Activated T-cell treated with anti-CD3 and anti-CD28 coated beads, Interleukin-2, amount 50 U/mL, for 72 hours (primary cell): ENCODE measurements at places on chromosomes 12 and 14. TPM values are rescaled to one million over a fixed set of nuclear protein-coding genes. Genes with fewer than 3 reads are reported as not detected.

- peaks cover 52% of the 10 kb centered on the region for H3K27me3 ChIP-seq
- no peak overlapping the region for H3K4me3 ChIP-seq
- DNase-seq: no peak
Measured at GRCh38 chr12:49332891-49333371, 4.1 kb downstream of the C1QL4 start.

DNA sequence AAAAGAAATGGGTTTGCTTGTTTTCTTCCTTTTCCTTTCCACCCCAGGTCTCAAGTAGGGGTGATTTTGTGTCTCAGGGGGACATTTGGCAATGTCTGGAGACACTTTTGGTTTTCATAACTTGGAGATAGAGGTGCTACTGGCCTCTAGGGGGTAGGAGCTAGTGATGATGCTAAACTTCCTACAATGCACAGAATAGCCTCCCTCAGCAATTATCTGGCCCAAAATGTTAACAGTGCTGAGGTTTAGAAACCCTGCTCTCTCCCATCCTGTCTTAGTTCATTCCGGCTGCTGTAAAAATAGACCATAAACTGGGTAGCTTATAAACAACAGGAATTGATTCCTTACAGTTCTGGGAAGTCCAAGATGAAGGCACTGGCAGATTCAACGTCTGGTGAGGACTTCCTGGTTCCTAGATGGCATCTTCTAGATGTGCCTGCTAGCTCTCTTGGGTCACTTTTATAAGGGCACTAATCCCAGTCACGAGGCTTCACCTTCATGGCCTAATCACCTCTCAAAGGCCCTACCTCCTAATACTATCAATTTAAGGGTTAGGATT lies 7.4 kb upstream of the GAS2L3 start:
- H3K27me3 ChIP-seq: peaks cover 42% of the 10 kb centered on the region
- DNase-seq: no peak
- H3K4me1 ChIP-seq: peaks cover 15% of the 10 kb centered on the region
- no peak overlapping the region for H3K4me3 ChIP-seq

GRCh38 chr14:54200726-54201125 lies 196.1 kb upstream of the CDKN3 start:
- H3K36me3 ChIP-seq: peaks cover 4% of the 10 kb centered on the region
- no peak for DNase-seq
- H3K4me1 ChIP-seq: no peaks in the 10 kb centered on the region
- no peak overlapping the region for H3K4me3 ChIP-seq
- H3K27ac ChIP-seq: no peak overlapping the region
- H3K27me3 ChIP-seq: no peaks in the 10 kb centered on the region

GRCh38 chr12:70639535-70639934 lies 2.3 kb upstream of the PTPRB start:
- DNase-seq: no peak
- peaks cover 15% of the 10 kb centered on the region for H3K27me3 ChIP-seq
- H3K36me3 ChIP-seq: no peaks in the 10 kb centered on the region
- H3K4me3 ChIP-seq: no peak overlapping the region

Gene ANO4
- total RNA-seq: not detected
